ENCODE measurements at places on chromosomes 11 and 22. TPM values are rescaled to one million over a fixed set of nuclear protein-coding genes. Genes with fewer than 3 reads are reported as not detected.

Gene TRIM51
- total RNA-seq = not detected

Gene LRRC4C
- not detected for total RNA-seq

Gene TMPRSS5
- total RNA-seq = 0.08 TPM

Gene CBLIF
- not detected for total RNA-seq

Gene MS4A12
- not detected for total RNA-seq

Gene ASRGL1
- 13.0 TPM for total RNA-seq

Gene TCN1
- 0.21 TPM for total RNA-seq

Gene OR56A3
- total RNA-seq = not detected

Gene MCM5
- total RNA-seq = 83.8 TPM

Gene FXYD2
- total RNA-seq = 19.3 TPM

Gene KCNJ5
- total RNA-seq = 0.02 TPM

Gene ALG8
- 62.8 TPM for total RNA-seq

Gene MYO18B
- 0.04 TPM for total RNA-seq

Gene LRRC32
- 0.14 TPM for total RNA-seq

Gene COX8A
- total RNA-seq = 731 TPM

Gene RFPL3
- not detected for total RNA-seq

Gene DGCR6L
- total RNA-seq = 44.7 TPM

Gene OR5AN1
- total RNA-seq = not detected

Gene SLC22A8
- total RNA-seq = not detected

Gene FBXO3
- 26.2 TPM for total RNA-seq

Gene TNNT3
- not detected for total RNA-seq

Gene FOLH1
- not detected for total RNA-seq

Gene FGF4
- total RNA-seq = not detected

Gene C11orf87
- 0.01 TPM for total RNA-seq

Gene ANKRD13D
- total RNA-seq = 32.0 TPM

Gene JHY
- total RNA-seq = 3.3 TPM

Gene OMP
- not detected for total RNA-seq
